ENCODE measurements at places on chromosomes 5 and 9. TPM values are rescaled to one million over a fixed set of nuclear protein-coding genes. Genes with fewer than 3 reads are reported as not detected.

Gene SLIT3
- total RNA-seq, result 0.86 TPM

Gene IL9
- total RNA-seq, result not detected

Gene LHX3
- total RNA-seq, result not detected

DNA sequence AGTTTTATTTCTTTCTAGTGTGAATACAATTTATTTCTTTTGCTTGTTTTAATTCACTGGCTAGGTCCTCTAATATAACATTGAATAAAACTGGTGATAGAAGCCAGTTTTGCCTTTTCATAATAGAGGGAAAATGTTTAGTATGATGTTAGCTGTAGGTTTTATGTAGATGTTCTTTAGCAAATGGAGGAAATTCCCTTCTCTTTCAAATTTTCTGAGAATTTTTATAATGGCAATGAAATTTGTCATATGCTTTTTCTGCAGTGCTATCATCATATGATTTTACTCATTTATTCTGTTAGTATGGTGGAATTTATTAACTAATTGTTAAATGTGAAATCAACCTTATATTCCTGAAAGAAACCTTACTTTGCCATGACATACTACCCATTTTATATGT lies 18.1 kb upstream of the MACROH2A1 start:
- H3K36me3 ChIP-seq, result no peaks in the 10 kb centered on the region
- DNase-seq, result no peak
- no peak overlapping the region for H3K27ac ChIP-seq
- H3K27me3 ChIP-seq, result no peaks in the 10 kb centered on the region
- no peaks in the 10 kb centered on the region for H3K4me1 ChIP-seq

DNA sequence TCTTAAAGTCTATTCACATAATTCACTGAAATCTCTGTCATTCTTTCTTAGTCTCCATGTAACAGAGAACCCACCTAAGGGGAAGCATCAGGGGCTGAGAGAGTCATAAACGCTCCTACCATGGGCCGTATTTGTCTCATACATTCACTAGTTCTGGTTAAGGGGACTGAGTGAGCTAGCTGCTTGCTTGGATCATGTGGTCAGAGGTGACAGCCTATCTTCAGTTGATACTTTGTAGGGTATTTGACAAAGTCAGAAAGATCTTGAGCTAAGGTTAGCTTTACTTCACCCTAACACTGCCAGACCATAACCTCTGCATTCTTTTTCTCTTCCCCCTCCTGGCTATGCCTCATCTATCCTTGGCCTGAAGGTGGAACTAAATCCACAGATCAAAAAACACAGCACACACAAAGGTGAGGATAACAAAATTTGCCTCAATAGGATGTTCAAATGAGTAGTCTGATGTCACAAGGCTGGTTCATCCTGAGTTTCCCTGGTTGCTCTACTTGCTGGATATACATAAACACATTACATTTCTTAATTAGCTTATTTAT lies 66.5 kb downstream of the MARCHF3 start:
- no peaks in the 10 kb centered on the region for H3K27me3 ChIP-seq
- no peak for DNase-seq
- H3K27ac ChIP-seq, result no peak overlapping the region
- no peak overlapping the region for H3K4me3 ChIP-seq
- no peaks in the 10 kb centered on the region for H3K36me3 ChIP-seq

GRCh38 chr5:180096616-180097015 lies 25.1 kb upstream of the RNF130 start:
- H3K4me1 ChIP-seq, result no peaks in the 10 kb centered on the region
- H3K4me3 ChIP-seq, result no peak overlapping the region
- H3K36me3 ChIP-seq, result no peaks in the 10 kb centered on the region
- H3K27ac ChIP-seq, result no peak overlapping the region
- no peak for DNase-seq

DNA sequence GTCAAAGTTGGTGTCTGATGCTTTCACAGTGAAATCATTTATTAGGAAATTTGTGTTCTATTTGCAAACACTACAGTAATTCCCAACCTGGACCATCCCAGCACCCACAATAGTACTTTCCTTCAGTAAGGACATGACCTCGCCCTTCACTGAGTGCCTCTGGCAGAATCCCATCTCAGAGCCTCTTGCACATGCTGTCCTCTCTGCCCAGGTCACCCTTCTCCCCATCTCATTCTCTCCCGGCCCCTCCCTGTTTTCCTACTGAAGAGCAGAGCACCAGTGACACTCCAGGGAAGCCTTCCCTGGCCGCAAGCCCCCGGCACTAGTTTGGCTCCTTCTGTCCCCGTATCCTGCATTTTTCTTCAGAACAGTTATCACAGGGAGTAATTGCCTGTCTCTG lies 220.4 kb downstream of the MAPKAP1 start:
- no peak for DNase-seq
- no peaks in the 10 kb centered on the region for H3K36me3 ChIP-seq
- H3K4me1 ChIP-seq, result no peaks in the 10 kb centered on the region

GRCh38 chr9:70656281-70656680 lies 241.8 kb upstream of the KLF9 start:
- no peaks in the 10 kb centered on the region for H3K4me1 ChIP-seq
- H3K27me3 ChIP-seq, result no peaks in the 10 kb centered on the region
- no peak for DNase-seq
- no peak overlapping the region for H3K27ac ChIP-seq
- H3K4me3 ChIP-seq, result no peak overlapping the region

- H3K4me3 ChIP-seq, result no peak overlapping the region
- no peak for DNase-seq
- no peak overlapping the region for H3K27ac ChIP-seq
- no peaks in the 10 kb centered on the region for H3K36me3 ChIP-seq
- H3K4me1 ChIP-seq, result no peaks in the 10 kb centered on the region
- no peaks in the 10 kb centered on the region for H3K27me3 ChIP-seq
Measured at GRCh38 chr5:147169901-147170300, 64.9 kb upstream of the STK32A start.

- no peaks in the 10 kb centered on the region for H3K36me3 ChIP-seq
- H3K4me3 ChIP-seq, result no peak overlapping the region
- H3K27ac ChIP-seq, result peak overlapping the region; percentile 43
- H3K4me1 ChIP-seq, result no peaks in the 10 kb centered on the region
Measured at GRCh38 chr9:130327070-130327780, 61.7 kb downstream of the HMCN2 start.

GRCh38 chr5:160837211-160837610 lies 14.8 kb downstream of the ATP10B start:
- no peaks in the 10 kb centered on the region for H3K36me3 ChIP-seq
- no peak overlapping the region for H3K27ac ChIP-seq
- no peaks in the 10 kb centered on the region for H3K4me1 ChIP-seq
- H3K27me3 ChIP-seq, result no peaks in the 10 kb centered on the region
- H3K4me3 ChIP-seq, result no peak overlapping the region
- DNase-seq, result no peak

- H3K4me3 ChIP-seq, result no peak overlapping the region
- no peak for DNase-seq
- no peak overlapping the region for H3K27ac ChIP-seq
- no peaks in the 10 kb centered on the region for H3K36me3 ChIP-seq
Measured at GRCh38 chr5:55873234-55873633, 22.1 kb downstream of the IL31RA start.

DNA sequence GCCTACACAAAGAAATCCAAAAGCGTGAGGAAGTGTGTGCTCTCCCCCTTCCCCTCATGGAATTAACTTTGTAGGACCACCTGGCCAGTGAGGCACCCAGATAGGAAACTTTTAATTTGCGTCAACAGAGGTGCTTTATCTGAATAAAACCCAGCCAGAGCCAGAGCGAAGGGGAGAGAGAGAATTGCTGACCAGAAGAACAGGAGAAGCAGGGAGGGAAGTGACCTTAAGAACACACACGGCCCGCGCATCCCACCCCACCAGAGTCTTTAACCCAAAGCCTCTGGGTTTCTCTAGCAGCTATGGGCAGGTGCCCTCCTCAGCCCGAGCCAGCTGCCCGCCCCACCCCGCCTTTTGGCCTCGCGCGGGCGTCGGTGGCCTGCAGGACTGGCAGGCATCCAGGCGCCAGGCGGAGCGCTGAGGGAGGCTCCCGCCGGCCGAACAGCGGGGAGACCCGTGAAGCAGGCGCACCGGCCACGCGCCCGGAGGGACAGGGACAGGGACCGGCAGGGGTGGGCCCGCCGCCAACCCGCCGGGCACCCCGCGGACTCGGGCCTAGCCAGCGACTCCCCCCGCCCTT lies 580 bp downstream of the ERAP1 start:
- H3K4me3 ChIP-seq, result peak overlapping the region; percentile 94
- peaks cover 5% of the 10 kb centered on the region for H3K4me1 ChIP-seq
- DNase-seq, result peak; percentile 73
- no peaks in the 10 kb centered on the region for H3K27me3 ChIP-seq

DNA sequence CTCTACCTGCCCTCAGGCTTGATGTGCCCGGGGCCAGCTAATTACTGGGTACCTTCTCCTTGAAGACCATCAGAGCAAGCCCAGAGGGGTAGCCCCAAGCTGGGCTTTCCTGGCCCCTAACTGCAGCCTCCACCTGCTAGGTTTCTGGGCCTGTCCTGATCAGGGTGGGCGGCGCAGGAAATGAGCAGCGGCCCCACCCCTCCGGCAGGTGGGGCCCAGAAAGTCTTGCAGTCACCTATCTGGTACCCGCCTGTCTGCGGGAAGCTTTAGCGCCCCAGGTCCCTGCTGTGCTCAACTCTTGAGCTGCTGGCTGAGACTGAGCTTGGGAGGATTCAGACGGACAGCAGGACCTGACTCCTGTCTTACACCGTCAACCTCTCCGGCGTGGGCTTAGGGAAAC lies 37.1 kb upstream of the LHX2 start:
- H3K27ac ChIP-seq, result no peak overlapping the region
- DNase-seq, result no peak
- 0 out of 2 replicates have a peak, but pooled peaks cover 2% of the 10 kb centered on the region for H3K27me3 ChIP-seq

GRCh38 chr9:69036309-69036708 lies 757 bp downstream of the FXN start:
- 0 out of 2 replicates have a peak overlapping the region, but pooled peaks have one; percentile 48 for H3K27ac ChIP-seq
- H3K36me3 ChIP-seq, result no peaks in the 10 kb centered on the region
- H3K4me1 ChIP-seq, result peaks cover 2% of the 10 kb centered on the region
- H3K4me3 ChIP-seq, result peak overlapping the region; percentile 96
- no peaks in the 10 kb centered on the region for H3K27me3 ChIP-seq

- no peaks in the 10 kb centered on the region for H3K27me3 ChIP-seq
- H3K4me1 ChIP-seq, result peaks cover 5% of the 10 kb centered on the region
- DNase-seq, result no peak
- H3K36me3 ChIP-seq, result no peaks in the 10 kb centered on the region
- peak overlapping the region; percentile 49 for H3K4me3 ChIP-seq
Measured at GRCh38 chr5:113692466-113692865, 179.0 kb downstream of the YTHDC2 start.

DNA sequence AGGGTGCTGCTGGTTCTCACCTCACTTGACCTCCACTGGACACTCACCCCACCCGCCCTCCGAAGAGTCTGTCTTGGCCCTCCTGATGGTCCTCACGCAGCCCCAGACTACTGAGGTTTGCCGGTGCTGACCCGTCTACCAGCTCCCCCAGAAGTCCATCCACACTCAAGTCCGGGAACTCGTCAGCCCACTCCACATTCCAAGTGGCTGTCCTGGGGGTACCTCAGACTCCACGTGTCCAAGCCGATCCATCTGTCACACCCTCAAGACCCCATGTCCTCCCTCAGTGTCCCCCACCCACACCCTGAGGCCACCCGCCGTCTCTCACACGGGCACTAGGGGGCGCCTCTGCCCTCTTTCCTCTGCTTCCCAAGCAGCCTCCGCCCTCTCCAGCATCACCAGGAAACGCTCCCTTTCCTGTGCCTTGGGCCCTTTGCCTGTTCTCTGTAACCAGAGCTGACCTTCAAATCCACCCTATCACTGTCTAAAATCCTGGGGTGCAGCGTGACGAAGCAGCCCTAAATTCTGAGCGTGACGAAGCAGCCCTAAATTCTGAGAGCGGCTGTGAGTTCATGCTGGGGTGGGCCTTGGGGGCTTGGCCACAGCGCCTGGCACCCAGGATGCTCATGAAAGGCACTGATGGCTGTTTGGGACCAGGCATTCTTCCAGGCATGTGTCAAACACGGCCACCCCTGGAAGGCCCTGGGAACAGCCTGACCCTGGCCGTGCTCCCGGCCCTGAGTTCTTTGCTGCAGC lies 95.7 kb downstream of the KCNT1 start:
- peak; percentile 94 for DNase-seq
- no peak overlapping the region for H3K27ac ChIP-seq
- H3K4me3 ChIP-seq, result no peak overlapping the region
- H3K4me1 ChIP-seq, result no peaks in the 10 kb centered on the region
- H3K27me3 ChIP-seq, result no peaks in the 10 kb centered on the region

GRCh38 chr9:129068990-129069861 lies 11.7 kb upstream of the DOLPP1 start:
- no peaks in the 10 kb centered on the region for H3K27me3 ChIP-seq
- no peaks in the 10 kb centered on the region for H3K36me3 ChIP-seq
- H3K27ac ChIP-seq, result no peak overlapping the region
- H3K4me1 ChIP-seq, result peaks cover 19% of the 10 kb centered on the region
- no peak overlapping the region for H3K4me3 ChIP-seq

DNA sequence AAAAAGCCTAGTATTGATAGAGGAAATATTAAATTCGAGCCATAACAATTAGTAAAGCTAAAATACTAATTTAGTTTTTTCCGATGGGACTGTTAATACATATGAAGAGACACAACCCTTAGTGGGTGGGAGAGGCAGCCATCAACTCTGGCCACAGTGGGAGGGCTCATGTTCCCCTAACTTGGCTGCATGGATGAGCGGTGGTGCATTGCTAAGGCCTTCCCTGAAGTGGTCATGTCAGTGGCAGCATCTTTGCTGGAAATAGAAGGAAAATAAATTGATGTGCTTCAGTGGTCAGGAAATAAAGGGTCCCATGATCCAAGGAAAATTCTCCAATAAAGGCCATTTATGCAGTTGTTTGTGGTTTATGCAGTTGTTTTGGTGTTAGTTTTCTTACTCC lies 33.9 kb upstream of the F2RL2 start:
- H3K27me3 ChIP-seq, result no peaks in the 10 kb centered on the region
- no peaks in the 10 kb centered on the region for H3K4me1 ChIP-seq
- H3K4me3 ChIP-seq, result no peak overlapping the region
- no peak for DNase-seq
- no peak overlapping the region for H3K27ac ChIP-seq

DNA sequence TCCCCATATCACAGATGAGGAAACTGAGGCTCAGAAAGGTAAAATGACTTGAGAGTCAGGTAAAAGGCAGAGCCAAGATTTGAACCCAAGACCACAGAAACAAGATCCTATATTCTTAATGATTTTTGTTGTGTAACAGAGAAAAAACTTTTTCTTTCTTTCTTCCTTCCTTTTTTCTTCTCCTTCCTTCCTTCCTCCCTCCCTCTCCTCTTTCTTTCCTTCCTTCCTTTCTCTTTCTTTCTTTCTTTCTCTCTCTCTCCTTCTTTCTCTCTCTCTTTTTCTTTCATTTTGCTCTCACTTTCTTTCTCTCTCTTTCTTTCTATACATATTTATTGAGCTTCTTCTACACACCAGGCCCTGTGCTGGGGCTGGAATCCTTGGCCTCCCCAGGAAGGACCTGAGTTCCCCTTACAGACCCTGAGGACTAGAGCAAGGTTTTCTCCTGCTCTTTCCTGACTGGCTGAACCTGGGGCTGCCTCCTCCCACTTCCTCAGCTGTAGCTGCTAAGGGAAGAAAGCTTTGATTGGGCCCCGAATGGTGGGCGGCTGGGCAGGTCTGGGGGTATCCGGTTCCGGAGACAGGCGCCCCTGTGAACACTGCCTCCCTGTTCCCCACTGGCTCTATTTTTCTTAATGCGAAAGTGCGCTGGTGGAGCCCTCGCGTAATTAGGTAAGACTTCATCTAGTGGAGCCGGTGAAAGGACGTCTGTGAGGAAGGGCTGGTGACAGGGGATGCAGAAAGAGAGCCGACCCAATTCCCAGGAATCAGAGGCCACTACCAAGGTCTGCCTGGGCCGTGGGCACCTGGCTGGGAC lies 27.4 kb upstream of the KIF12 start:
- no peaks in the 10 kb centered on the region for H3K4me1 ChIP-seq
- no peak overlapping the region for H3K4me3 ChIP-seq
- no peaks in the 10 kb centered on the region for H3K27me3 ChIP-seq
- H3K36me3 ChIP-seq, result no peaks in the 10 kb centered on the region

Data from H1 (cell line).